ENCODE measurements at places on chromosomes 2 and 18.

DNA sequence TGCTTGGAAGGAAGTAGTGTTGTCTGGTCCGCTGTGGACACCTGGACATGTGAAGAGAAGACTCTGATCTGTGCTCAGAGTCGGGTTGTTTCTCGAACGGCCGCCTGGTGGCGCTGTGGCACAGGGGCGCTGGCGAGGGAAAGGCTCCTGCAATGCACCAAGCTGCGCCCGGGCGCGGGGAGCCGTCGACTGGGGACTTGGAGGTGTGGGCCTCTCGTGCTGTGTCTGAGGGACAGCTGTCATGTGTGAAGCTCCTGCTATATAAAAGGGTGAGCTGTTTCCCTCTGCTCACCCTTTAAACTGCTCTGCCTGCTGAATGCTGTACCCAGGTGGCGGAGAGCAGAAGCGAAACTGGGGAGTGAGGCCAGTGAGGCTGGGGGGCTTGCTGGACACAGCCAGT lies 44.0 kb downstream of the GNAL start:
- peak; percentile 72 for DNase-seq

DNA sequence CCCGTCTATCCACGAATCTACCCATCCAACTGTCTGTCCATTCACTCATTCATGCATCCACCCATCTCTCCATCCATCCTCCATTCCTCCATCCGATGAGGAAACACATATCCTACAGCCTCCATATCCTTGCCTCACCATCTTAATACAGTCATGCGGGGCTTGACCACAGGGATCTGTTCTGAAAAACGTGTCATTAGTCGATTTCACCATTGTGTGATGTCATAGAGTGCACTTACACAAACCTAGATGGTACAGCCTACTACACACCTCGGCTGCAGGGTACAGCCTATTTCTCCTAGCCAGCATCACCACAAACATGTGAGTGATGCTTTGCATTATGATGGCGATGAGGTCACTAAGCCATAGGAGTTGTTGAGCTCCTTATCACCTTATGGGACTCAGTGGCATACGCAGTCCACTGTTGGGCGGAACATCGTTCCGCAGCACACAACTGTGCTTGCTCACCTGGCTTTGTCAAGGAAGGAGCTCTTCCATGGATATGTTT lies 1.9 kb upstream of the NT5DC4 start:
- DNase-seq, result no peak

DNA sequence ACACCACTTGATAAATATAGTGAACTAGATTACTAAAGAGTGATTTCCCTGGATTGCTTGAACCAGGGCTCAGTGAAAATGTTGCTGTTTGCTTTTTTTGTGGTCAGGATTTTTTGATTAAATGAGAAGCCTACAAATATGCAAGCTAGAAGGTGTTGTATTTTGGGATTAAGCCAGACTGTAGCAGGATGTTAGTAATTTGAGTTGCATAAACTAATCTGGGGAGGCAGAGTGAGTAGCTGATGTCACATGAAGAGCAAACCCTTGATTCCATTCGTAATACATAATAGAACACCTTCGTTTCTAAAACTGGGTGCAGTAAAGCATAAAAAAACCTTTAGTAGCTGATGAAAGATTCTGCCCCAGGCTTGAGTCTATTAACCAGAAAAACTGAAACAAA lies 32.0 kb downstream of the NEDD4L start:
- DNase-seq, result no peak

DNA sequence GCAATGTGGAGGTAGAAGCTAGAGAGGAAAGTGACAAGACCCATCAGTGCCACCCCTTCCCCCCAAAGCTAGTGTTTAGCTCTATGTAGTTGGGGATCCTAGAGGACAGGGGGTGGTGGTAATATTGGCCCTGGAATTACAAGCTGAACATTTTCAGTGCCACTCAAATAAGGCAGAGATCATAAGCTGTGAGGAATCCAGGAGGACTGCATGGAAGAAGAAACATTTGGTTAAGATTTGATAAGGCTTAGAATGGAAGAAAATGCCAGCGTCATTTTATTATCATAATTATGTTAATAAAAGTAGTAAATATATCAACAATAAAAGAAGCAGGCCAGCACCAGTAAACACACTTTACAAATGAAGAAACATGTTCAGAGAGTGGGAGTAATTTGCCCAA lies 33.7 kb downstream of the KCNK3 start:
- no peak for DNase-seq

DNA sequence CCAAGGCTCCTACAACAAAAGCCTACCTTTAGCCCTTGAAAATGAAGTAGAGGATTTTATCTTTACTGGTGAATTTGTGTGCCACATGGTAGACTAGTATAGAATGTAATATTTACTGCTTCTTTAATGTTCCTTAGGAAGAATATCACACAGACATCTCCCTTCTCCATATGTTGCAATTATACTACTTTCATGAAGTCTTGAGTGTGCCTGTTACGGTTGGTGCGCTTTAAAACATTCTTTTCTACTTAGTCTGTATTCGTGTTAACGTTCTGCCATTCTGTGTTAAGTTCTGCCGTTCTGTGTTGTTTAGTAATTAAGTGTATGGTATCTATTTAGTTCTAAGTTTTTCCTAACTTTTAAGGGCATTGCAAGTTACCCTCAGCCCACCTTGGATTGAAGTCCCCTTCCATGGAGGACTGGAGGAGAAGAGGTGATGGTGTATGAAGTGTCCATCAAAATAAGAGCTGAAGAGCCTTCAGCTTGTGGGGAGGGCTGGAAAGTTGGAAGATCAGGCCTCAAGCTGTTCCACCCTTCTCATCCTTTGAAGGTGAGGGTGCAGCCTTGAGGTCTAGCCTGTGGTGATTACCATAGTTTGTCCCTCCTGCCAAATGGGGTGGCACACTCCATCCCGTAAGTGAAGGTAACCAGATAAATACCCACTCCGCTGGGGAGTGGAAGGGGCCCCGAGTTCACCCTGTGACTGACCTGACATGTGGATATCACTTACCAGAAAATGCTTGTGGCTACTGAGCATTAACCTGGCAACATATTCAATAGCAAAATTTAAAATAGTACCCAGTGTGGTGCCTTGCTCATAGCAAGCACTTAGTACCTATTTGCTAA lies 131.3 kb downstream of the SPTBN1 start:
- no peak for DNase-seq

DNA sequence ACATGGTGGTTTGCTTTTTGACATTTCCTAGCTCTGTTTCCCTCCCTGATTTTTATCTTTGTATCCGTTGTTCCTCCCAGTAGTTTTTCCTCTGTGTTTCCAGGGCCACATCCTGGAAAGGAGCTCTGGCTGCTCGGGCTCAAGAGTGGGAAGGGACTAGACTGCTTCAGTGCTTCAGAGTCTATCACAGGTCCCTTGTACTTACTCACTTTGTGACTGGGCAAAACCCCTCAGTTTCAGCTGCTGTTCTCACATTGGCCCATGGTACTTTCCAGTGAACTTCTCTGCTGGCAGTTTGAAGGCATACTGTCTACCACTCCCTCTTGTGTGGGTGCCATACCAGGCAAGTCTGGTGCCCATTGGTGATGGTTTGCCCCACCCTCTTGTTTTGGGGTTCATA lies 7.5 kb upstream of the STAMBP start:
- DNase-seq, result no peak

DNA sequence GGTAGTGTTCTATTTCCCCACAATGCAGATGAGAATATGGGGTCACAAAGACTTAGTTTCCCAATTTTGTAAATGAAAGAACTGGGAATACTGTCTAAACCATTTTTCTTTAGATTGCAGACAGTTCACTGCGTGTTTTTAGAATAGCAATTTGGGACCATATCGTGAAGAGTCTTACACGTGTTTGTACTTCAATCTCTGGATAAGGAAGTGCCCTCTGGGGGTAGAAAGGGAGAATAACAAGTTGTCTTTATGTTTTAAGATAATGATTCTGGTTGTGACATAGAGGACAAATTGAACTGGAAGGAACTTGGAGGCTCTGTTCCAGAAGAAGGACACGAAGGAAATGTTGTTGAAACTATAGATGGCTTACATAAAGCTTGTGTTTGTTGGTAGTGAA lies 457.7 kb downstream of the CBLN2 start:
- DNase-seq, result no peak

GRCh38 chr2:142130111-142131009 lies 456 bp downstream of the LRP1B start:
- DNase-seq, result peak; percentile 26

GRCh38 chr2:236919209-236919608 lies 166.5 kb upstream of the COPS8 start:
- DNase-seq, result no peak

- no peak for DNase-seq
Measured at GRCh38 chr2:114456566-114456965, 14.1 kb downstream of the DPP10 start.

- peak; percentile 61 for DNase-seq
Measured at GRCh38 chr2:11499081-11499743, 33.3 kb upstream of the E2F6 start.

DNA sequence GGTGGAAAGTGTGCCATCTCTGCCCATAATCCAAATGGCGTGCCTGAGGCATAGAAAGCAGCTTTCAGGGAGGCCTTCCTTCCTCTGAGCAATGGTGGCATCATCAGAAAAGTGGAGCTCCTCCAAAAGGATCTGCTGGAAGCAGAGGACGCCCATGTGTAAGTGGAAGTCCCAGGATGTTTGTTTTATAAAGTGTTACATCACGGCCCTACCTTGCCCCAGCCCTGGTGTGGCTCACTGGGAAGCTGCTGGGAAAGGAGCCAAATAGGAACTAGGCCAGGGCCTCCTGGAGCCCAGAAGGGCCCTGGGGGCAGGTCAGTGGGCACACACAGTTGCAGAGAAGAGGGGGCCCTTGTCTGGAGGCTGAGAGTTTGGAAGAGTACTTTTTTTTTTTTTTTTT lies 4.2 kb upstream of the ODC1 start:
- no peak for DNase-seq

DNA sequence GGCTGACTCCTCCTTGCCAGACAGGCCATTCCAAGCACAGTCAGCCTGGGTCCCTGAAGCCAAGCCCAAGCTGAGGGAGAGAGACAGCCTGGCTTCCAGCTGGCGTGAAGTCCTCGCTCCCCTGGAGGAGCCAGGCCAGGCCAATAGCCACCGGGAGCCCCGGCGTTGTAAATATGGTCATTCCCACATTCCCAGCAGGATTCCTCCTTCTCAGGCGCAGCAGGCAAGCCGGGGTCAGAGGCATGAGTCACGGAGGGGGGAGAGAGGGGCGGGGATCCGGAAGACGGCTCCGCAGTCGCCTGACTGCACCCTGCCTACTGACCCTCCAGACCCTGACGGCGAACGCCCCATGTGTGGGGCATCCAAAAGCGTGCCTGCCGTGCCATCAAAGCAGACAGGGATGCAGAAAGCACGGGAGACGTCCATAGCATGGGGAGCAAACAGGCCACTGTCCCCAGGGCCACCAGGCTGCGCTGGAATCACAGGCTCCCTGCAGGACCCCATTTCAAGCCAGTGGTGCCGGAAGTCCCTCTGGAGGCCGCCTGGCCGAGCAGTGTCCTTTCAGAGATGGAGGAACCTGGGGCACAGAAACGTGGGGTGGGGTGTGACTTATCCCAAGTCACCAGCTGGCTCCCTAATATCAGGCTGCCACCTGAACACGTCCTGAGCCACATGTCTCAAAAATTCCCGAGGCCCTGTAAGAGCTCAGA lies 48.2 kb downstream of the TWIST2 start:
- DNase-seq, result peak; percentile 32

GRCh38 chr2:49837561-49838293 lies 683.4 kb upstream of the FSHR start:
- no peak for DNase-seq

DNA sequence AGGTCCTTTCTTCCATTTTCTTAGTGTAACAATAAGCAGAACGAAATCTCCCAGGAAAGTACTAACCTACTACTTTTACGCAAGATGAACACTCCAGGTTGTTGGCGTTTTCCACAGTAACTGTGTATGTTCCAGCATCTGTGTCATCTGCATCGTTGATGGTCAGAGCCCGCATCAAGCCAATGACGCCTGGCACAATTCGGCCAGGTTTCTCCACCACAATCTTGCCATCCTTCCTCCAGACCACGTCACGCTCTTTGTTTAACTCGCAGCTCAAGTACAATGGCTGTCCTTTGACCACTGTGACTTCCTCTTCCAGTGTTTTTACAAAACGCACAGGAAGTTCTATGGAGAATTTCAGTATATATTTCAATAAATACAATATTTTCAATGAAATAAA lies 155.6 kb downstream of the PLEKHA3 start:
- DNase-seq, result no peak

GRCh38 chr2:61710711-61711110 lies 143.1 kb downstream of the FAM161A start:
- no peak for DNase-seq

DNA sequence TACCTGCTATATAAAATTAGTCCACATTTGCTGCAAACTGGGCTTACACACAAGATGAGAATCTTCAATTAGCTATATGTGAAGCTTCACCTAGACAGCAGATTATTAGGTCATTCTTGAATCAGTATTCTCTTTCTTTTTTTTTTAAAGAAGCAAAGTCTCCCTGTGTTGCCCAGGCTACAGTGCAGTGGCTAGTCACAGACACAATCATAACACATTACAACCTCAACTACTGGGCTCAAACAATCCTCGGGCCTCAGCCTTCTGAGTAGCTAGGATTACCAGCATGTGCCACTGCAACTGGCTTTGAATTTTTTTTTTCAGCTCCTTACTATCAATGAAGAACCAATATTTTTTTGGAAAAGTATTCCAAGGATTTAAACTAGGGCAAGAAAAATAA lies 30.5 kb downstream of the OLA1 start:
- no peak for DNase-seq

DNA sequence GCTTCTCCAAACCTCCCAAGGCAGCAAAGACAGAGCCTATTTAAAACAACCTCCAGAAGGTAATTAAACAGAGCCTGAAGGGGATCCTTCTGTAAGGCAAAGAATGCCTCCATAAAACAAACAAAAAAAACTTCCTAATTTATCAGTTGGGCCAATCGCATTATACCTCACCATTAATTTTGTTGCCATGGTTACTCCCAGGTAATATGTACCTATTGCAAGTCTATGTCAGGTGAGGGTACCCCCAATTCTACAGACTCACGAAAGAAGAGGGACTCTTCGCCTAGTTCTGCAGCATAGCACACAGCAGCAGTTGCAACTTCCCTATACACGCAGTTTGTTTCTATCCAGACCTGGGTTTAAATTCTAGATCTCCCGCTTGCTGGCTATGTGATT lies 38.8 kb downstream of the SFXN5 start:
- no peak for DNase-seq

DNA sequence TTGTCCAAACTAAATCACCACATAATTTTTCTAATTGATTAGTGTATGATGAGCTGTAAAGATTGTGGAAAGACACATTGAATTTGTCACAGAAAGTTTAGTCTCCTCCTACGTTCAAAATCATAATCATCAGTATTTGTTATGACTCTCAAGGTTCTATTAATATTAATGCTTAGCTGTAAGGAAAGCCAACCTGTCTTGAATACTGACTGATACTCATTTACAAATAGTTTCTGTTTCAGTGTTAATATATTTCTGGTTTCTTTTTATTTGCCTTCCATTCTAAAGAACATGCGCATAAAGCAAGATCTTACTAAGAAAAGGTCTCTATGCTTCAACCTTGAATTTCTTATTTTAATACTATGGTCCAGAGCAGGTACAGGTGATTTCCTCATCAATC lies 55.1 kb downstream of the CPS1 start:
- no peak for DNase-seq
